ENCODE measurements at places on chromosomes 11 and 22.

DNA sequence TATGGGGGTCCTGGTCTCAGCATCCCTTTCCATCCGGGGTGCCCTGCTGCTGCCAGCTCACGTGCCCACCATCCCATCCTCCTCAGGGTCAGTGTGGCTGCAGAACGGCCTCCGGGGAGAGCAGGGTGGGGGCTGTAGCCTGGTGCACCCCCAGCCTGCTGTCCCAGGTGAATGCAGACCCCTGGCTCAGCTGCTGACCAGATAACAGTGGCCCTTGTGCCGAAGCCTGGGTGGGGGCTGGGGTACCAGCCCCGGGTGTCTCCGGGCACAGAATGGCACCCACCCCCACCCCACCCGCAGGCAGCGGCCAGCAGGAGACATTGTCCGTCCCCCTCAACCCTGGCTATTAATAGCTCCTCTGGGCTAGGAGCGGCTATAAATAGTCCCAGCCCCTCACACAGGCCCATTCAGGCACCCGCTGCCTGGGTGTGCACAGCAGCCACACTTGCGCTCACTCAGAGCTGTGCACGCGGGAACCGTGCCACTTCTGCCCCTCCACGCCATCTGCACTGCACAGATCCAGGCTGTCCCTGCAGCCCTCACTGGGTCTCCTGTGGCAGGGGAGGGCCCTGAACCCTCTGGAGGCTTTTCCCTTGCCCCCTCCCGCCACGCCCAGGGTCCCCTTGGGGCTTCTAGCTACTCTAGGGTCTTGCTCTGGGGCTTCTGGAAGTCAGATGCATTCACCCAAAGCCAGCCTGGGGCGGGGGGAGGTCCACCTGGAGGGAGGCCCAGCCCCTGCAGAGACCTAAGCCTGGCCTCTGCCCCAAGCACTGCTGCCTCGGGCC lies 18.7 kb downstream of the CRELD2 start:
- peak; percentile 79 for DNase-seq
- H3K4me1 ChIP-seq, result peaks cover 52% of the 10 kb centered on the region
- H3K36me3 ChIP-seq, result no peaks in the 10 kb centered on the region
- peak overlapping the region; percentile 52 for H3K4me3 ChIP-seq
- peak overlapping the region; percentile 91 for H3K27ac ChIP-seq

DNA sequence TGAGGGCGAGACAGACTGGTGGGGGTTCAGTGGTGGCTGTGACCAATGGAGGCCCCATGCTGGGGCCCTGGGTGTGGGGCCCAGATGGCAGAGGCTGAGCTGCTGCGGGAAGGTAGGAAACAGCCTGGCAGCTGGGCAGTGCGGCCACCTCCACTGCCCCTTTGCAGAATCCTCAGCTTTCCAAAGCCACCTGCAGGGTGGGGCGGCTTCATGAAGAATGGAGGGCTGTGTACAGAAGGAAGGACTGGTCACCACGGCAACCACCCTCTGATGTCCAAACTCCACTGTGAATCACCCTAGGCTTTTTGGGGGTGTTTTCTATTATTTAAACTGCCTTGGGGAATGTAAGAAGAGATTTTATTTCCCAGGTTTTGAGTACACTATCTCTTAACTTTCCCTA lies 166.3 kb upstream of the NAV2 start:
- H3K27ac ChIP-seq, result no peak overlapping the region
- no peaks in the 10 kb centered on the region for H3K27me3 ChIP-seq
- no peak for DNase-seq
- peaks cover 9% of the 10 kb centered on the region for H3K4me1 ChIP-seq
- H3K36me3 ChIP-seq, result no peaks in the 10 kb centered on the region

- no peaks in the 10 kb centered on the region for H3K36me3 ChIP-seq
- H3K4me3 ChIP-seq, result no peak overlapping the region
- H3K4me1 ChIP-seq, result no peaks in the 10 kb centered on the region
- no peak overlapping the region for H3K27ac ChIP-seq
- H3K27me3 ChIP-seq, result no peaks in the 10 kb centered on the region
These were observed 36.2 kb upstream of the TRPC6 start for GRCh38 chr11:101620026-101620425.

GRCh38 chr11:61342207-61342803 lies 9.3 kb downstream of the TKFC start:
- no peaks in the 10 kb centered on the region for H3K4me1 ChIP-seq
- no peak for DNase-seq

GRCh38 chr11:122394313-122394712 lies 261.2 kb upstream of the UBASH3B start:
- H3K4me1 ChIP-seq, result no peaks in the 10 kb centered on the region
- peak; percentile 3 for DNase-seq
- H3K27ac ChIP-seq, result no peak overlapping the region
- no peaks in the 10 kb centered on the region for H3K36me3 ChIP-seq
- no peaks in the 10 kb centered on the region for H3K27me3 ChIP-seq

DNA sequence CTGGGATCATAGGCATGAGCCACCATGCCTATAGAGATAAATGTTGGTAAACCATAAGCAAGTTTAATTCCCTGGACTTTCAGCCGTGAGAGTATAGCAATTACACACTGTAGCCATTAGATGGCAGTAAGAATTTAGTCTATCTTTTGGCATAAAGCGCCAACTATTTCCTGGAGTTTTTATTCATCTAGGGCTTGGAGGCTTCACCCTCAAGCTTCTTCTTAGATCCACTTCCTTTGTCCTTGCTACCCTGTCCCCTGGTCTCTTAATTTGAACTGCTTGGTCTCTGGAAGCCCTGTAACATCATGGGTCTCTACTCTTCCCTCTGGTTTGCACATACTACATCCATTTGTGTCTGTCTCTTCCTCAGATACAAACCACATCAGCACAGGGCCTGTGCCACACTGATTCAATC lies 38.2 kb downstream of the OR10A6 start:
- H3K4me3 ChIP-seq, result no peak overlapping the region
- DNase-seq, result peak; percentile 14
- H3K27me3 ChIP-seq, result no peaks in the 10 kb centered on the region
- peaks cover 3% of the 10 kb centered on the region for H3K4me1 ChIP-seq
- no peak overlapping the region for H3K27ac ChIP-seq

GRCh38 chr11:91265946-91266345 lies 958.7 kb upstream of the FAT3 start:
- no peaks in the 10 kb centered on the region for H3K36me3 ChIP-seq
- no peaks in the 10 kb centered on the region for H3K4me1 ChIP-seq
- DNase-seq, result no peak
- H3K27ac ChIP-seq, result no peak overlapping the region

DNA sequence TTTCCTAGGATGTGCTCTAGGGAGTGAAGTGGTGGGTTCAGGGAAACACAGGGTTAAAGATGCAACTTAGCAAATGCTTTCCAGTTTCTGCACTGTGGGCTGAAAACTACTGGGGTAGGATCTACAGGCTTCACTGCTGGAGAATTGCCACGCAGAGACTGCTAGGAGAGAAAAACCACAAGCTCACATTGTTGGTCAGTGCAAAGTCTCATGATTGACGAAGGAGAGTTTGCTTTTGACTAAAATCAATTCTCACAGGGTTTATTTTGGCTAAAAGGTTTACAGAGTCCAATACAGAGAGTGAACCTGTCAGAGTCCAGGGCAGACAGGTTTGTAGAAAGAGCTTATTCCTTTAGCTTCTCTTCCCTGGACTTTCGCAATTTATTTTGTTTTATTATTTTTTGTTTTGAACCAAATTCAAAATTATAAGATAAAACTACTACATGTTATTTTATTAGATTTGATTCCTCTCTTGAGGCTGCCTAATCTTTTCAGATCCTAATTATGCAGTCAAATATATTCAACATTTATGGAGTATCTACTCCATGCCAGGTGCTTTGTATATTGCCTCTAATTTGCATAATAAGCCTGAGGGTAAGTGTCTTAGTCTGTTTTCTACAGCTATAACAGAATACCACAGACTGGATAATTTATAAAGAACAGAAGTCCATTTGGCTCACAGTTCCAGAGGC lies 64.7 kb downstream of the MTNR1B start:
- no peak overlapping the region for H3K27ac ChIP-seq
- no peak for DNase-seq
- H3K4me3 ChIP-seq, result no peak overlapping the region
- no peaks in the 10 kb centered on the region for H3K27me3 ChIP-seq
- no peaks in the 10 kb centered on the region for H3K4me1 ChIP-seq
- no peaks in the 10 kb centered on the region for H3K36me3 ChIP-seq

GRCh38 chr11:120959189-120959588 lies 64.7 kb upstream of the TBCEL start:
- H3K4me3 ChIP-seq, result no peak overlapping the region
- DNase-seq, result no peak
- no peaks in the 10 kb centered on the region for H3K27me3 ChIP-seq
- H3K27ac ChIP-seq, result no peak overlapping the region
- H3K4me1 ChIP-seq, result no peaks in the 10 kb centered on the region

DNA sequence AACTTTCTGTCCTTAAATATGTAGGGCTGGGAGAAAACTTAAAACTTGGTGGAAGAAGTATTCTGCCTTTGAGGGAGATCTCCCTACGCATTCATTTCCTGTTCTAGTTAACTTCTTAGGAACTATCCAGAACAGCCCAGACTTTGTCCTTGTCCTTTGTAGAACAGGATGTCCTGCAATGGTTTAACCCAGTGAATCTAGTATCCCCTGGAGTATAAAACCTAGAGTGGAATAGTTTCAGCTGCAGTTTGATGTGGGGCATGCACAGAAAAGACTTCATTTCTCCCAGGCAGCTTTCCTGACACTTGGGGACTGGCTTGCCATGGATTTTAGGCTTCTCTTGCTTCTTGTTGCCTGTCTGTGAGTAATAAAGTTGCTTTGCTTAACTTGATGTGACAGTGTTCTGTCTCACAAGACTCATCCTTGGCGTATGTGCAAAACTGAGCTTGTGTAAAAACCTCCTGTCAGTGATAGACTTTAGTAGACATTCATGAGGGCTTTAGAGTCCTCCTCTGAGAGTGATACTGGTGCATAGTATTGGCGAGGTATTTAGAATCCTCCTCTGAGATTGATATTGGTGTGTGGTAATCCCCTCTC lies 28.2 kb downstream of the ARHGAP42 start:
- peaks cover 18% of the 10 kb centered on the region for H3K4me1 ChIP-seq
- no peak overlapping the region for H3K4me3 ChIP-seq
- DNase-seq, result no peak
- no peak overlapping the region for H3K27ac ChIP-seq

DNA sequence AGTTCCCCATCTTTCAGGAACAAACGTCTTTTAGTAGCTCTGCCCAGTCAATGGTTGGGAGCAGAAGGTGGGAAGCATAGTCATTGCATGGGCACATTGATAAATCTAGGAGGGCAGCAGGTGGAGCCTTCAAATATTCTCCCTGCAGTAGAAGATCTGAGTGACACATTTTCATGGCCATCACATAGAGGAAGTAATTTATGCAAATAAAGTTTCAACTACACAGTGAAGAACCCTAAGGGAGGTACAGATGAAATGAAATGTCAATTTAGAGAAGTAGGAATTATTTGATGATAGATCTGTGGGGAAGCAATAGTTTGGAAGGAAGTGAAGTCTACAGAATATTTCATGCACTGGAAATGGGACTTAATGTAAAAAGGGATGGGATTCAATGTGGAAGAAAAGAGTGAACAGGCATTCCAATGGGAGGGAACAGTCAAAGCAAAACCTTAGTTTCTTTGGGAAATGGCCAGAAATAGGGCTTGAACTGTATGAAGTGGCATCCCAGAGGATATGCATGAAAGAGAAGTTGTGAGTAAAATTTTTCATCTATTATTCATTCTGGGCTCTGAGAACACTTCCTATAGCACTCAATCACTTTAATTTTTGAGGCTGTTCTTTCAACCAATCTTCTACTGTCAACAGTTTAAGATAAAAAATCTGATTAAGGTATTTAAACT lies 256.2 kb upstream of the LUZP2 start:
- no peaks in the 10 kb centered on the region for H3K4me1 ChIP-seq
- H3K27ac ChIP-seq, result no peak overlapping the region
- no peaks in the 10 kb centered on the region for H3K27me3 ChIP-seq
- H3K36me3 ChIP-seq, result no peaks in the 10 kb centered on the region

GRCh38 chr22:38136607-38137006 lies 26.1 kb upstream of the BAIAP2L2 start:
- no peak overlapping the region for H3K27ac ChIP-seq
- no peaks in the 10 kb centered on the region for H3K27me3 ChIP-seq
- DNase-seq, result no peak
- no peaks in the 10 kb centered on the region for H3K4me1 ChIP-seq
- H3K36me3 ChIP-seq, result no peaks in the 10 kb centered on the region

GRCh38 chr11:27471589-27472397 lies 797 bp downstream of the LGR4 start:
- peak; percentile 45 for DNase-seq
- H3K27me3 ChIP-seq, result no peaks in the 10 kb centered on the region
- peaks cover 3% of the 10 kb centered on the region for H3K4me1 ChIP-seq
- H3K36me3 ChIP-seq, result no peaks in the 10 kb centered on the region

DNA sequence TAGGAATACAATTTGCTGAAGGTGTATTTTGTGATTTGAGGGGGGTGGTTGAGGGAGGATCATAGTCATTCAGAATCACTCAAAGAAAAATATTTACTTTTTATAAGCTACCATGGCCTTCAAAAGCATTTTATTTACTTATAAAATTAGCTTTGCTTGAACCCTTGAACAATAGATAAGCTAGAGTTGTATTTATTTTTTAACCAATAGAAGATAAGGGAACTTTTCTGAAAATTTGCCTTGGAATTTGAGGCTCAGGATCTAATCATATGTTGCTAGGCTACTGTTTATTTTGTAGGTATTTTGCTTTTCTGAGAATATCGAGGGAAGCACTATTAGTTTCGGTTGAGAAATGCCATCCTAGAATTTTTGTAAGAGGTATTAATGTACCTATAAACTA lies 82.1 kb downstream of the EMSY start:
- H3K4me1 ChIP-seq, result peaks cover 15% of the 10 kb centered on the region
- no peak overlapping the region for H3K4me3 ChIP-seq
- DNase-seq, result no peak
- H3K36me3 ChIP-seq, result peaks cover 42% of the 10 kb centered on the region

DNA sequence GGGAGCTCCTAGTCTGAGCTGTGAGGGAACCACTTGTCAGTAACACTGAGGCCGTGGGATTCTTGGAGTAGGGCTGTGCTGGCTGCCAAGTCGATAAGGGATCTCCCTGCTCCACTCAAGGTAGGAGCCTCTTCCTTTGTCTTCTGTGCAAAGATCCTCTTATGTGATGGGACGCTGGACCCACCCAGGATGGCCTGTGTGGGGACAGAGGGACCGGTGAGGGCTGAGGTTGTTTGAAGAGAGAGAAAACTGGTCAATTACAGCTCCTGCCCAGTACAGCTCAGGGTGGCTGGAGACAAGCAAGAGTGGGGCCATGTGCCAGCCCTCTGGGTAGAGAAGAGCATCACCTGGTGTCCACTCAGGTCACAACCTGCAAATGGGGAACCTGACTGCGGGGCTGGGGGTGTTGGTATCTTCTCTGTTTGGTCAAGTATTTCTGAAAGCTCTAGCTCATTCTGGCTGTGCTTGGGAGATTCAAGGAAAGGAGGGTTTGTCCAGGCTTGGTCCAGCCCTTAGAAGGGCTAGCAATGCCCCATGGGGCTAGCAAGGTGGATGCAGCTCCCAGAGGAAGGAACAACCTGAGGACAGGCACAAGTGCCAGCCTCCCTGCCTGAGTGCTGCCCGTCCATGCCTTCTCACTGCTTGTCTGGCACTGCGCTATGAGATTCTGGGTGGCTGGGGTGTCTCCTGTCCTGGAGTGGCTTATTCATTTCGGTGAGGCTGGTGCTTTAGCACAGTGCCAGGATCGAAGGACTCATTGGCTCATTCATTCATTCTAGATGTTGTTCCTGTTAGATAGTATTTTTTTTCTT lies 27.6 kb upstream of the BAIAP2L2 start:
- no peak for DNase-seq
- H3K4me3 ChIP-seq, result no peak overlapping the region
- H3K27ac ChIP-seq, result no peak overlapping the region
- no peaks in the 10 kb centered on the region for H3K36me3 ChIP-seq

- H3K27me3 ChIP-seq, result no peaks in the 10 kb centered on the region
- no peak for DNase-seq
- no peaks in the 10 kb centered on the region for H3K36me3 ChIP-seq
These were observed 16.7 kb upstream of the ZC3H12C start for GRCh38 chr11:110076371-110076965.

All from SJCRH30 (cell line).